ENCODE measurements at places on chromosomes 11 and 22.

DNA sequence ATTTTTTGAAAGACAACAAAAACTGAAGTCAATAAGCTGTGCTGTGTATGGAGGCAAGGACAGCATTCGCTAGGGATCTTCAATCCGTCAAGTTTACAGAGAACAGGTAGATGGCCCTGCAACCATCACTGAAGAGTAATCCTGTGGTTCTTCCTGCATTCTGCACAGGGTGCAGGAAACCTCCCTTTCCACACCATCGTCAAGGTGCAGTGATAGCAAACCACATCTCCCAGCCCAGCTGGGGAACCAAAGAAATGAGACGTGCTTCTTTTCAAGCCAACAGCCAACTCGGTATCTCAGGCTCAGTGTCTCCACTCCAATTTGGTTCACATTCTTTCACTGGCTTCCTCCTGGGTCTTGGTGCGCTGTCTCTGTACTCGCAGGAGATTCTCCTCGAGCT, 814.5 kb downstream of the OPCML start:
- no peak for DNase-seq

GRCh38 chr22:50544078-50544745, 1.5 kb upstream of the KLHDC7B start:
- DNase-seq: peak; percentile 70

DNA sequence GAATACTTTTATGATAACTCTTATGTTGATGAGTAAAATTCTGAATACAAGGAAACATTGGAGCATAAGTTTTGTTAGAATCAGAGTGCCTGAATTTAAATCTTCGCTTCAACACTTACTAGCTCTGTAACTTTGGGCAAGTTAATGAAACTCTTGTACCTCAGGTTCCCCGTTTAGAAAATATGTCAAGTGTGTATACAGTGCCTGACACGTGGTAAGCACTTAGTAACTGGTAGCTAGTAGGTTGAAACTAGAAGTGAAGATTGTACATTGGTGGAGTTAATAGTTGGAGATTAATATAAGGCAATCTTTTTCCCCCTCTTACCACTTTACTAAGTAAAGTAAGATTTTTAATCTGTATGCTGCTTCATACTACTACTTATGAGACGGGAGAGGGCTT, 24.8 kb upstream of the NAT10 start:
- no peak for DNase-seq

DNA sequence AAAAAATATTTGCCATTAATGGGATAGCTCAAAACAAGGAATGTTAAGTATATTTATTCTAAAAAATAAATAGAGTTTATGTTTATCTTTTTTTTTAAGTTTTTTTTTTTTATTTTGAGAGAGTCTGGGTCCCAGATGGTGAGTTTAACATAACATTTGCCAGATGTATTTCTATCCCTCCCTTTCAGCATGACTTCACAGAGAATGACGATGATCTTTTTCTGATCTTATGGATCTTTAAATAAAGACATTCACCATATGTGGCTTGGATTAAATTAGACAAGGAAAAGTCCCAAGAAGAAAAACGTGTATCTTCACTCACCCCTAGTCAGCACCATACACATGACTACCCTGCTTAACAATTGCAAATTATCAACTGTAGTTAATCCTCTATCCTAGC, 839.8 kb upstream of the CNTN5 start:
- no peak for DNase-seq

- DNase-seq: no peak
These were observed 192.8 kb upstream of the MTNR1B start for GRCh38 chr11:92776676-92777075.

DNA sequence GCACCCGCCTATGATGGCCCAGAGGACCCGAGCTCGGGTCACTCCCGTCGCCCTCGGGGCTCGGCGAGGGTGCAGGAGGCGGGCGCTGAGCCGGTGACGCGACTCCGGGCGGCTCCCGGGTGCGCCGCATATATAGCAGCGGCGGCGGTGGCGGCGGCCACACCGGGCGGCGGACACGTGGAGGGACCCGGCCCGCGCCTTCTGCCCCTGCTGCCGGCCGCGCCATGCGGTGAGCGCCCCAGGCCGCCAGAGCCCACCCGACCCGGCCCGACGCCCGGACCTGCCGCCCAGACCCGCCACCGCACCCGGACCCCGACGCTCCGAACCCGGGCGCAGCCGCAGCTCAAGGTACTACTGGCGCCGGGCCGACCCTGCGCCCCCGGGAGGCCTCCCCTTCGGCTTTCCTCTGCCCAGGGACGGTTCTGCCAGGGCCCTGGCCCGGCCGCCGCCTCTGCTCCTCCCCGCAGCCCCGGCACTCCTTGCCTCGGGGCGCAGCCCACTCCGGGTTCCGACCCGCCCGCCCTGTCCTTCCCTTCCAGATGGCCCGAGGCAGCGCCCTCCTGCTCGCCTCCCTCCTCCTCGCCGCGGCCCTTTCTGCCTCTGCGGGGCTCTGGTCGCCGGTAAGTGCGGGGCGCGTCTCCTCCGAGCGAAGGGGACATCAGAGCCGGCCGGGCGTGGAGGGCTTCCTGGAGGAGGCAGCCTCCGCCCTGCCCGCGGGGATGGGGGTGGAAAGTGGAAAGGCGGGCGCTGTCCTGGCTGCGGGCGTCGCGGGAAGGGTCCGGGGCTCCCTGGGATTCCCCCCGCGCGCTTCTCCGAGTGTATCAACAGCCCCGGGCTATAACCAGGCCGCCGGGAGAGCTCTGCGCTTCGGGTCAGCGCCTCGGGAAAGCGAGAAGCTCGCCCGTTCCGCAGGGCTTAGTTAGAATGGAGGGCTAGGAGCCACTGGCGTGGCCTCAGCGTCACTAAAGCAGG, at the start of gene GAL:
Gene GAL, plus strand, starts transcription at position 160 of the 972 bp plus-strand sequence. Its CDS starts 380 bp downstream, at position 540.
- no peak for DNase-seq

DNA sequence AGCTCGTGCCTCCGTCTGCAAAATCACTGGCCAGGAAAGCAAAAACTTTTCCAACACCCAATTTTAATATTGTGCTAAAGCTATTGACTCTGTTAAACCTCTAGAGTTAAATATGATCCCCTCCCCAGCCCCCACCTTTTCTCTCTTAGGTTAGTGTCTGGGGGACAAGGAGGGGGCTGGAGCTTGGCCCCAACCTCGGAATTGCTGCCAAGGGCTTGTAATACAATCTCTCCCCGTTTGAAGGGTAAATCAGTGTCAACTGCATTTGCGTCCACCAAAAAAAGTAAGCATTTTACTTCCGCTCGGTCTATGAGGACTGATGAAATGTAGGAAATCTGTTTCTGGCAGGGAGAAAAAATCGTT, at the start of gene GAS2:
Gene GAS2, plus strand, starts transcription at position 287 of the 363 bp plus-strand sequence. CDS start 8,259 bp downstream, outside the sequence.
- no peak for DNase-seq

DNA sequence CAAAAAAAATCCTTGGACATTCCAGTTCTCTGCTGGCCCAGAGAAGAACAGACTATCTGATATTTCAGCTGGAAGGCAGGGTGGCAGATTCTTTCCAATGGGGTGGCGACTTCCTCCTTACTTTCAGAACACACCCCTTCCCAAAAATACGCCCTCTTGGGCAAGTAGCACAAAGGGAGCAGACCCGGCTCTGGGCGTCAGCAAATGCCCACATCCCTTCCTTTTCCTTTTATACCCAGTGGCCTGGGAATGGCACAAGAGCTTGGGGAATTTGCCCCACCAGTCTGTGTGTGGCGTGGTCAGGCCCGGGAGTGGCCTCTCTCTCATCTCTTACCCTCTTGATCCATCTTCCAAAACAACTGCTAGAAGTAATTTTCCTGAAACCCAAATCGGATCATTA, 33.0 kb upstream of the NUP160 start:
- no peak for DNase-seq

- no peak for DNase-seq
These were observed 469.9 kb downstream of the MN1 start for GRCh38 chr22:27331526-27332281.

- DNase-seq: no peak
These were observed 115.8 kb upstream of the TMEM45B start for GRCh38 chr11:129699711-129700304.

DNA sequence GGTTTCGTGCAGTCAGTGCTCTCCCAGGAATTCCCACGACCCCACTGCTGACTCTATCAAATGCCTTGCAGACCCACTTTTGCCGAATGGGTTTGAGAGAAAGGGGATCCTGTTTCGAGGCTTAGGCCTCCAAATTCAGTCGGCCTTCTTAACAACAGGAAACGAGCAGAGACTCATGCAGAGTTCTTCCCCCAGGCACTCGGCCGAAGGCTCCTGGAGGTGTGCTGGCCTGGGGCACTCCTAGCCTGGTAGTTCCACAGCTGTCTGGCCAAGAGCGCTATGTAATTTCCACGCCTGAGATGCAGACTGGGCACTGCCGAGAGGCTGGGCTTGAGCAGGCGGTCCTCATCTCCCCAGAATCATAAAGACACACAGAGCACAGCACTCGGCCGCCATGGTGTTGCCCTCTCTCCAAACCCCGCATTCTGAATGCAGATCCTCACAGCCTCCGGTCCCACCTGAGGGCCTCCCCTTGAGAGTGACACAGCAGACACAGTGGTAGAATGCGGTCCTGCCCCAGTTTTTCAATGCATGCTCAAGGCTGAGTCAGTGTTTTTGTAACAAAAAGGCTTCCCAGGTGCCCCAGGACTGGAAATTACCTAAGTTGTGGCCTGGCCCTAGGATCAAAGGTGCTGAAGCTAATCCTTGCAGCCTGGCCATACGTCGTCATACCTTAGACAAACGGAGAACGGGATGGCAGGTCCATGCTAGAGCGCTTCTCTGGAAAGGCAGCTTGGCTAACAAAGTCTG, 30.2 kb upstream of the BID start:
- no peak for DNase-seq

- DNase-seq: no peak
These were observed 220.0 kb downstream of the INSC start for GRCh38 chr11:15334766-15335165.

DNA sequence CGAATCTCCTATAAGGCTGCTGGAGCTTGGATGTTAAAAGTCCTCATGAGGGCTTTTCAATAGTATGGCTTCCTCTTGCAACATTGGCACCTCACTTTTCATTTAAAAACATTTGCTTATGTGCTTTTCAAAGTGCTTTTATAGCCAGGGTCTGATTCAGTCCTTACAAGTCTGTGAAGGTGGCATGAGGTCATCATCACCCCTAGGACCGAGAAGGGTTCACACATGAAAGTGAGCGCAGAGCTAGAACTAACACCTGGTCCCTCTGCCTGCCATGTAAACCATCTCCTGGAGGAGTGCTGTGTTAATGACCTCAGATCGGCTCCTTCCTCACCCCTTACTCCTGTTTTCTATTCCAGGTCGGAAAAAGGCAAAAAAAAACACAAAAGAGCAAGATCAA, 12.2 kb upstream of the LMO2 start:
- no peak for DNase-seq

DNA sequence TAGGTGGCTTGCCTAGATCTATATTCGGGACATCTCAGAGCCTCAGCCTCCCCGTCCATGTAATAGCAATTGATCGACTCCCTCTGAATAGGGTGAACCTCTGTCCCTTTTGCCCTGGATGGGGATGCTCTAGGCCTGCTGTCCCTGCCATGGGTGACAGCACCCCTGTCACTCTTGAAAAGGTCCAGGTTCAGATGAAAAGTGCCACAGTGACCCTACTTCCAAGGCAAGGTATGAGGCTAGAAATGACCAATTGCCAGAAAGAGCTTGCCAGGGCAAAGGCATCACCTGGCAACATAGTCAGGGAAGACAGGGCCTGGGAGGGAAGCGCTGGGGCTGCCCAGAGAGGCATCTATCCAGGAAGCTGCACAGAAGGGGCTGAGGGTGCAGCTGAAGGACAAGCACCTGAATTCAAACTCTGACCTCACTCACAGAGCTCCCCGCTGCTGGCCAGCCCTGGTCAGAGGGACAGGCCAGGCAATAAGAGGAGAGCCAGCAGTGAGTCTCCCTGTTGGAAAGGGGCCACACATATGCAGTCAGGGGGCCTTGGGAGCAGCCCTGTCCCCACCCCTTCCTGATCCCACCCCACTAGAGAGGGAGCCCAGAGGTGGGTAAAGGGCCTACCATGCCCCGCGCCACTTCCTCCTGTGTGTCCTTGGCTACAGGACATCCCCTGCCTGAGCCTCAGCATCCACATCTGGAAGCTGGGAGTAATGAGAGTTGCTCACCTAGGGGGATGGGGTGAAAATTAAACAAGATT, 9.0 kb upstream of the APOBEC3A start:
- no peak for DNase-seq

- DNase-seq: no peak
These were observed 309.8 kb downstream of the CASP12 start for GRCh38 chr11:104588446-104588845.

DNA sequence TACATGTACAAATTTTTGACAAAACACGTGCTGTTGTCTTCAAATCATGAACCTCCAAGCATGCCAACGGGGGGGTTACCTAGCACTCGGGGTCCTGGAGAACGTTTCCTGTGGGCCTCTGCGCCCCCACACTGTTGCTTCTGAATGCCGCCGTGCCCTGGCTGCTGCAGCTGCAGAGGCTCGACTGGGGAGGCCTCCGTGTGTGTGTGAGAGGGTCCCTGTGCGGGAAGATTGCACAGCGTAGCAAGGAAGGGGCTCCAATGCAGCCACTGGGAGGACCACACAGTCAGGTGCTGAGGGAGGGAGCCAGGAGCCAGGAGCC, 1322.2 kb downstream of the TBC1D22A start:
- no peak for DNase-seq

- DNase-seq: no peak
These were observed 18.3 kb upstream of the MICAL3 start for GRCh38 chr22:18042685-18043084.

DNA sequence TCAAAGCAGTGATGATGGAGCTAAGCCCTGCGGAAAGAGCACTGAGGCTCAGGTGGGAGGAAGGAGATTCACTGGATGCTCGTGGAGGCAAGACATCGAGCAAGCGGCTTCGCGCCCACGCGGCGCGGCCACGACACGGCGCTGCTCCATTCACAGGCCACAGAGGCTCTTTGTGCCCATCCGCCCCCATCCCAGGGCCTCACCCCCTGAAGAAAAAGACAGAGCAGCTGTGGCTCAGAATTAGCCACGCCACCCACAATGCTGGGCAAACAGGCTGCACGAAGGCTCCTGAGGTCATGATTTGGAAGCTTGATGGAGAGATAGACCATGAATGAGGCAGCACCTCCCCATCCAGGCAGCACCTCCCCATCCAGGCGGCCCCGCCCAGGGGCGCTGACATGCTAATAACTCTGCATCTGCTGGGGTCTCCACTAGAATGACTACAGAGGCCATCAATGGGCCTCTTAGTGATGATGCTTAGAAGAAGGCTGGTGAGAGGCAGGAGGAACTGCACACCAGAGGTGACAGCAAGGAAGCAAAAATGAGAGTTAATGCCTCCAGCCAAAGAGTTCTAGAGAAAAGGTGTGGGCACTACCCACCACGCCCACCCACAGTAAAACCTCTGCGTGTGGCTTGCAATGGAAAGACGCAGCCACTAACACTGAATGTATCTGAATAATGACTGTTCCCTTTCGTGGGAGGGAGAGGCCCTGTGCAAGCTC, 43.5 kb downstream of the MYH9 start:
- no peak for DNase-seq

GRCh38 chr11:109426442-109427240, 4.7 kb downstream of the C11orf87 start:
- no peak for DNase-seq

GRCh38 chr11:69567951-69568808, 72.8 kb upstream of the CCND1 start:
- DNase-seq: no peak

GRCh38 chr22:49966774-49967705, 6.5 kb downstream of the PIM3 start:
- no peak for DNase-seq
